Tibial artery (tissue), 4 donors: ENCODE measurements at places on chromosomes 12 and 14.

DNA sequence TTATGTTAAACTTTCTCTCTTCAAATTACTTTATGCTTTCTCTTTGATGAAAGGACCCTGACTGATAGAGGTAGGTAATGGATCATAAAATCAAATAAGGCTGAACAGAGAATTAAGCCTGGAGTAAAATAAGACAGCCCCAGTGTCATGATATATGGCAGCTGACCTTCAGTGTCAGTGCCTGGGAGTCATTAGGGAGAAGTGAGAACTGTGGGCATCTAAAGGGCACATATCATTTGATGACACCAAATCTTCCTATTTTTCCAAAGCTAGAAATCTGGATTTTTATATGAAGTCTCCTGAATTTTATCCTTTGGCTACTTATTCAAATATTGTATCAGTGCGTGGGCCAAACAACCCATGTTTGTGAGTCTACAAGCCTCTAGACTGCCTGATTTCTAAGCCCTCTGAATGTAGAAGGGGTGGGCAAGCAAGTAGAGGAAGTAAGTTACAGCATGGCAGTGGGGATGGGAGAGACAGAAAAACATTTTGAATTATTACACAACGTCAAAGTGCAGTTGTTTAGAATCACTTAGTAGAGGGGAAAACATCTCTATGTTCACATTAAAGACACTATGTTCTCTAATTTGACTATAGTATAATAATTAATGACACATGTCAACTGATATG lies 10.0 kb downstream of the SLC39A9 start:
- DNase-seq, result no peak

DNA sequence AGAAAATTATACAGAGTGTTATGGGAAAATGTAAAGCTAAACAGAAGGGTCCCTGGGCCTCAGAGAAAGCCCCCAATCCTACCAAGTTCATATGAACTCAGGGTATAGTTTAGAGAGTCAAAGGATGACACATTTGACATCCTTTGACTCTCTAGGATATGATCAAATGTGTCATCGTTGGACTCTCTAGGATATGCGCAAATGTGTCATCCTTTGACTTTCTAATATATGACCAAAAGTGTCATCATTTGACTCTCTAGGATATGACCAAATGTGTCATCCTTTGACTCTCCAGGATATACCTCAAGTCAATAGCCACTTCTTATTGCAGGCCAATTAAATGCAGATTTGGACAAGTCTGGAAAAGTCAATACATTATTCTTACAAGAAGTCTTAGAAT lies 204.8 kb upstream of the IGF1 start:
- no peak for DNase-seq

DNA sequence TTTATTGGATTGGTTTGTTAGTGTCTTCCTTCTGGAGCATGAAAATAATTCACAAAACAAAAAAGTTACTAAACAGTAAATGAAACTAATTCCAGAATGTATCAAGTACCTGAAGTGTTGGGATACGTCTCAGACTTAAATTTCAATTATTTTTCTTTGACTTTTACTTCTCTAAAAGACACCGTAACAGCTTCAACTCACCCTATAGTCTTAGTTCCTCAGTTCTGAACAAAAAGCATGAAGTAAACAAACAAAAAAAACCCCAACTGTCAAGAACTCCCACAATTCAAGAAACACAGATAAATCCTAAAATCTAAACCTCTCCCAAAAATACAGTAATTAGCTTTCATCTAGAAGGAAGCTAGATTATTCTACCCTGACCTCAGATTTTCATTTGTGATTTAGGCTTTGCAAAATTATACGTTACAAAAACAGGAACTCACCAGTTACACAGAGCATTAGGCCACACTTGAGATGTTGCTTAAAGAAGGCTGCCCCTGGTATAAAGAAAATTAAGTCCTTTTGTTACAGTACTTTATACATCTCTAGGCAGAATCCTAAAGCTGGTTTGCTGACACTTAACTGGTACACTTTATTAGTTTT lies 10.2 kb downstream of the HEATR5A start:
- no peak for DNase-seq

DNA sequence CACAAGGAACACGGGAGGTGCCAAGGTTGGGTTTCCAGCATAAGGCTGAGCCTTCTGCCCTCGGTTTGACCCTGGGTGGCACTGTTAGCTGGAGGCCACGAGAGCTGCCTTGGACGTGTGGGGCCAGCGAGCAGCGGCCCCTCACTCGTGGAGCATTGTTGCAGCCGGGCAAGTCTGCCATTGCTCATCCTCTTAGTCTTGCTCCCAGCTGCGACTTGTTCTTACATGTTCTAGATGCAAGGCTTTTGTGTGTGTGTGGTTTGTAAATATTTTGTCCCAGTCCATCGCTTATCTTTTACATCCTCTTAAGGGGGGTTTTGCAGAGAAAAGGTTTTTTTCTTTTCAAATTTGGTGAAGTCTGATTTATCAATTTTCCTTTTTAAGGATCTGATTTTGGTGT lies 21.1 kb upstream of the C1S start:
- no peak for DNase-seq

DNA sequence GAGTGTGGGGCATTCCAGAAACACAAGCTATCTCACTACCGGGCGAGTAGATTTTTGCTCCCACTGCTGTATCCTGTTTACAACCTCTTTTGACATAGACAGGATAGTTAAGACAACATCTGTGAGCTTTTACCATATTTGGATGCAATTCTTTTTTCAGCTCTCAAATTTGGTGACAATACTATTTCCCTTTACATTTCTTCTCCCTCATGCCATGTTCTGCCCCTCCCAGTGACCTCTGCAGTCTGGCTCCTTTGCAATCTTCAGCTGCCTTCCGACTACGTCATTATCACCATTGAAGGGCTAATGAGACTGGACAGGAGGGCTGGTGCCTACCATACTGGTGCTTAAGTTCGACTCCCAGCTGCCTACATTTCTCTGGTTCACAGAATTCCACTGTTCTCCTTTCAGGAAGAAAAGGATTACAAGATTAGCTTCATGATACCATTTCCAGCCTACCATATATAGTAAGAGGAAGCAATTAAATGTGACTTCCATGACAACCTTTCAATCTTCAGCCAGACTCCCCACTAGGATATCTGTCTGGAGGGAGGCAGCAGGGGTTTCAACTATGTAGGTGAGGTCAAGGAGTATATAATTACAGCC lies 251.6 kb downstream of the PHLDA1 start:
- DNase-seq, result no peak

DNA sequence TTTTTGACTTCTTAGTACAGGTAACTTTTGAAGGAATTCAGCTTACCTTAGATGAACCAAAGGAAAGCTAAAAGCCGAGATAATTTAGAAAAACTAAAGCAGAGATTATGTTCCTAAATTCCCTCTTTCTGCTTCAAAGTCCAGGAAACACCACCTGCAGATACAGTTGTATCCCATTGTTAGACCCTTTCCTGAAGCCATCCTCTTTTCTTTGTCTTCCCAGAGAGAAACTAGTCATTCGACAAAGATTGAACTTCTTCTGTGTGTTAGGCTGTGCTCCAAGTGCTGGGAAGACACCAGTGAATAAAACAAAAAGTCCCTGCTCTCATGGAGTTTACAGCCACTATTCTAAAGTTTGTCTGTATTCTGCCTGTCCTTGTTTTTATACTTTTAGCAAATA lies 29.3 kb downstream of the PPM1A start:
- DNase-seq, result no peak

GRCh38 chr14:104320611-104321086 lies 182.3 kb downstream of the KIF26A start:
- no peak for DNase-seq

GRCh38 chr12:81078469-81079196 lies 754 bp downstream of the ACSS3 start:
- DNase-seq, result peak; percentile 46

GRCh38 chr12:19139615-19140194 lies 10.2 kb downstream of the PLEKHA5 start:
- DNase-seq, result no peak

DNA sequence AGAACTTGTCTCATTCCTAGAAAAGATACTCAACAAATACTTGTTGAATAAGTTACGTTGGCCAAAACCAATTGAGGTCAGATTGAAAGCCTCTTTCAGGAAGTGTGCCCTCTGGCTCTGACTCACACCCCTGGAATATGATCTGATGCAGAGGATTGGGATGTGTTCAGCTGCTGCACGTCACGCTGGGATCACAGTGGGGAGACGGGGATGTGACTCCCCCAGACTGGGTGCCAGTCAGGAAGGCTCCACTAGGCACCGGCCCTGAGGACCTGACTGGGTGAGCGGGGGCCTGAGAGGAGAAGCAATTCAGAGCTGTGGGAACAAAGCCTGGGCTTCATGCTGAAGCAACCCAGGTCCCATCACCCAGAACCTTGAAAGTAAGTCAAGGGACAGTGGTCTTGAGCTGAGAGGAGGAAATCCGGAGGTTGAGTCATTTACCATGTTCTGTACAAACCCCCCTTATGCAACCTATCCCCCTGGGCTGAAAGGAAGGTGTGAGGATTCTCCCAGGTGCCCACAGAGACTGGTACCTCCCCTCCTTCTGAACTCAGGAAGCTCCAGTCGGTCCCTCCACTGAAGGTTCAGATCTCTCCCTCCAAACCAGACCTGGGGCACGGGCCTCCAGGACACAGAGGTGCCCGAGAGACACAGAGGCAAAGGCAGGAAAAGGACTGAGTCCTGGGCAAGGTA lies 3.9 kb downstream of the CEBPE start:
- DNase-seq, result peak; percentile 64

- no peak for DNase-seq
Measured at GRCh38 chr12:90987520-90987919, 17.3 kb downstream of the EPYC start.

- no peak for DNase-seq
Measured at GRCh38 chr12:45331552-45331951, 115.7 kb downstream of the ANO6 start.

GRCh38 chr12:131093971-131094830 lies 140.5 kb downstream of the ADGRD1 start:
- DNase-seq, result peak; percentile 49

DNA sequence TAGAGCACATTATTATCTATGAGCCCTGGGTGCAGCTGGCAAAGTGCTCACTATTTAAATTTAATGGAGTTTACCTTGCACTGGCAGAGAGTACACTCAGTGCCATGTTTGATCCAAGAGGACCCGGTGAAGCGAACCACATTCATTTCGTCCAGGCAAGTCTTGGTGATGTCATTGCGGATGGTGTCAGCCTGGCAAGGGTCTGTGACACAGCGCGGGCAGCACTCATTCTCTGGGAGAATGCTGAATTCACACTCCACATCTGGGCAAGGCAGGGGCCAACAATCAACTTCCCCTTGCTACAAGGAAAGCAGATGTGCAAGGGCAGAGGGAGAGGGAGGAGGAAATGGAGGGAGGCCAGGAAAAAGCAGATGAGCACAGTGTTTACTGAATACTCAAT lies 356.2 kb downstream of the NELL2 start:
- DNase-seq, result no peak

DNA sequence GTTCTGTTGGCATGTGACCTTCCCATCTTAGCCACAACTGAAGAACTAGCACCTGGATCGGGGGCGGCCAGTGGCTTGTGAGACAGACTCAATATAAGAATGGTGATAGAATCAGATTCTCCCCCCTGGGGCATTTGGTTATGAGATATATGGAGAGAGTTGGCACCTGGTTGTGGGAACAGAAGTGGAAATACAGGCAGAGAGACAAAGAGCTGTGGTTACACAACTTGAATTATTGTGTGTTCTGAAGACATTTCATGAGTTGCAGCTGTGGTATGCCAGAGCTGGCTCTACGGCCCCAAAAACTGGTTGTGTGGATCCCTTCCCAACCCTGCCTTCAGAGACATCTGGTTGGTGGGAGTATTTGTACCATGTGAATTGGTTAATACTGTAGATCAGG lies 2.9 kb upstream of the MSRB3 start:
- DNase-seq, result no peak

DNA sequence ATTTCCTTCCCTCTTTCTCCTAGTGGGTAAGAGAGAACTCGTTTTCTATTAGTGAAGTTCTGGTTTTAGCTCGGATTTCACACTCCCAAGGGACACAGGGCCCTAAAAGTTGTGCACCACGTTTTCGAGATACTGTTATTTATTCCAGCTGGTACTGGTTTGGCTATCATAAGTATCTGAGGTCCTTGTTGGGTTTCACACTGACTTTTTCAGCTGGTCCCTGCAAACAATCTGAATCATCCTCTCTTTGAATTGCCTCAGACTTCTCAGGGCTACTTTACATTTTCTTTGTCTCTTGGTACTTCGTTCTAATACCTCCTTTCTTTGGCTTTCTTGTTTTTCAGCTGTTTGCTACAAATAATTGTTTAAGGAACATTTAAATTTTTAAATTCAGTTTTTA lies 75.7 kb downstream of the SCN8A start:
- no peak for DNase-seq

- no peak for DNase-seq
Measured at GRCh38 chr12:19761463-19761862, 322.2 kb downstream of the AEBP2 start.

DNA sequence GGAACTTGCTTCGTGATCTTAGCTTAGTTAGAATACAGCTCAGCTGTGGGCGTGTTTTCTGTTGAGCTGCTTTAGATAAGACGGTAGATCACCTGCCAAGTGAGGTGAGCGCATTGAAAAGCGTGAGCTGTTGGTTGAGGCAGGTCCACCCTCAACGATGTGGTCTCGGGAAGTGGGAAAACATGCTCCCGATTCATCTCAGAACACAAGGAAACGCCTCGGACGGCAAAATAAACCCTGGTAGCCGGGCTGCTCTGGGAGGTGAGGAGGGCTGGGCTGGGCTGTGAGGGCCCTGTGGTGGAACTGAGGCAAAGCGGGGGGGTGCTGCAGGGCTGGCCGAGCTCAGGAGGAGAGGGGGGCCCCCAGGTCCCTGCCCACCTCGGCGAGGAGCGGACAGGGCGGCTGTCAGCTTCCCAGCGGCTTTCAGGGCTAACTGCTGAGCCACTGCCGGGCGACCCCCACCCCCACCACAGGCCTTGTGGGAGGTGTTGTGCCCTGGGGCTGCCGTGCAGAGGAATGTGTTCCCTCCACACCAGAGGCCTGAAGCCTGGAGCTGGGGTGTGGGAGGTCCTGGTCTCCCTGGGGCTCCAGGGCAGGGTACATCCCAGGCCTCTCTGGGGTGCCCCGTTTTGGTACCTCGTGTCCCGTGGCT lies 30.7 kb downstream of the NOC4L start:
- no peak for DNase-seq

DNA sequence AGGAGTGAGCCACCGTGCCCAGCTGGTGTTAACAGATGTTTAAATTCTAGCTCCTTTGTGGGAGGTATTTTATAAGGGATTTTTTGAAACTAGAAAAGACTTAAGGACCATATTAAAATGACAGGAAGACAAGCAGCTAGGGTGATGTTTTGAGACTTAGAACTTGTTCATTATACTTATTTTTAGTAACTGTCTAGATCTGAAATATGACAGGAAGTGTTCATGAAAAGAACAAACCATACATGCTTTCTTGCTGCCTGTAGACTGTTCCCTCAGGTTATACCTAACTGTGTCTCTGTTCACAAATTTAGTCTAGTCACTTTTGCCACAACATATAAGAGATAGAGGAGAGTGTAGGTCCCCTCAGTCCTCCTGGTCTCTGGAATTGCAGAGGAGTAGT lies 36.9 kb upstream of the KCNH3 start:
- DNase-seq, result no peak

DNA sequence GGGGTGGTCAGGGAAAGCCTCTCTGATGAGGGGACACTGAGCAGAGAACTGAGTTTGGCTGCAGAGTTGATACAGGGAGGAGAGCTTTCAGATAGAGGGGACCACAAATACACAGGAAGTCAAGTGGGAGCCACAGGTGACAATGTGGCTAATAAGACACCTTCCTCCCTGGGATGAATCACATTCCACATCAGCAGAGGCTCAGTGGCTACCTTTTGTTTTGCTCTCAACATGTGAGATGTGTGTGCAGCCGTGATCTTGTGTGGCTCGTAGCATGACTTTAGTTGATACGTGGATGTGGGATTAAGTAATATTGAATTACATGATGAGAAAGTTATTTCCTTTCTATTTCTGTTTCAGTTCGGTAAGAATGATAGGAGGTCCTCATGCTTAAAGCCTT lies 7.5 kb downstream of the CRADD start:
- DNase-seq, result no peak
